ENCODE measurements at places on chromosomes 7 and 10.

- peak; percentile 52 for DNase-seq
These were observed 20.3 kb upstream of the SFRP5 start for GRCh38 chr10:97791824-97792721.

DNA sequence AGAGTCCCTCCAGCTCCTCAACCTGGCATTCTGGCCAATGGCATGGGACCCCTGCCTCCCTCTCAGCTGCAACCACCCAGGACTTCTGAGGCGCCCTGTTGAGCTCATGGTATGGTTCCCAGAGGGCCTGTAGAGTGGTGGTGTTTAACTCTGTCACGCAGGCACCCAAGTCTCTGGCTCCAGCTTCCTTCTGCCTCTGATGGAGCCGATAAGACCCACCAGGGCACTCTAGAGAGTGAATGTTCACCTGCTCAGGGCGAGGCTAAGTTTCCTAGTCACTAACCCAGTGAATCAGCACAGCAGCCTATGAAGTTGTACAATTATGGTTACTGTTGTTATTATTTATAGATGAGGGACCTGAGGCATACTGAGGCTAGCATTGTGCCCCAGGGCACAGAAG lies 120.4 kb downstream of the ZMIZ1 start:
- no peak for DNase-seq

DNA sequence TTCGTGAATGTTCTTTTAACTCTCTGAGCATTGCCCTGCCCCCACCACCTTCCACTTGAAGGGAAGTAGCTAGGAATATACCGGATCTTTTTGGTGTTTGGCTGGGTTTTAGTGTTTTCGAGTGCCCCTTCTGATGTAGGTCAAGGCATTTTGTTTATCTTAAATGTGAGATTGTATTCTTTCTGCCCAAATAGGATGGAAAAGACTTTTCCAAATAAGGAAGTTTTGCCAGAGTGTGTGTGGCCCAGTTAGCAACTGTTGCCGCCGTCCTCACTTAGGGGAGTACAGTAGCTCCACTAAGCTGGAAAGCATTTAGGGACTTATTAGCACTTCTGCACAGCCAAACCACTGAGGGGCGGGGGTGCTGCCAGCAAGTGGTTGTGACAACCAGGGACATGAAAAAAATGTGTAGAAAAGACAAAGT lies 29.8 kb upstream of the VCL start:
- no peak for DNase-seq

DNA sequence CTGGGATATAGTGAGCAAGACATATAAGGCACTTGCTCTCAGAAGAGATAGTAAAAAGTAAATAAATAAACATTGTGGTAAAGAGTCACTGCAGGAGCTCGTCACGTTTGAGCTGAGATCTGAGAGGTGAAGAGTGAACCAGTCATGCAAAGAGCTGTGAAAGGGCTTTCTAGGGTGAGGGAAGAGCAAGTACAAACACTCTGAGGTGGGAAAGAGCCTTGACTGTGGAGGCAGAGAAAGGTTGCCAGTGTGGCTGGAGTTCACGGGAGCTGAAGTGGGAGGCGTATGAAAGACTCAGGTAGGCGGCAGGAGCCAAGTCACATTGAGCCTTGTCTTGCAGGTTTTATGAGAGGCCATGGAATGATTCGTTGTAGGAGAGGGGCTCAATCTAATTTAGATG lies 141.0 kb downstream of the C1GALT1 start:
- DNase-seq = no peak

DNA sequence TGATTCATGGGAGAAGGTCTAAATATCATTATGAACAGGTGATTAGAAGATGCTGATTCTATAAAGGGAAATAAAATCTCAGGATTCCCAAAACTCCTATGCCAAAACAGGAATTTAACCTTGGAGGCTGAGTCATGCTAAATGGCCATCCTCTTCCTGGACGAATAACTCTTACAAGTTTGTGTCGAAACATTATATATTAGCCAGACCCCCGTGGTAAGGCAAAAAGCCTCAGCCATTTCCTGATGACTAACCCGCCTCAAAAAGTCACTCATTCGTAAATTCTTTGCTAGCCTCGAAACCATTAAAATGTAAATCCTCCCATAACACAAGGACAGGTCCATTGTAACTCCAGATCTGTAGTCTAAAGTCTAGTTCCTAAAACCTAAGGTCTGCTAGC lies 32.0 kb downstream of the CUL2 start:
- no peak for DNase-seq

DNA sequence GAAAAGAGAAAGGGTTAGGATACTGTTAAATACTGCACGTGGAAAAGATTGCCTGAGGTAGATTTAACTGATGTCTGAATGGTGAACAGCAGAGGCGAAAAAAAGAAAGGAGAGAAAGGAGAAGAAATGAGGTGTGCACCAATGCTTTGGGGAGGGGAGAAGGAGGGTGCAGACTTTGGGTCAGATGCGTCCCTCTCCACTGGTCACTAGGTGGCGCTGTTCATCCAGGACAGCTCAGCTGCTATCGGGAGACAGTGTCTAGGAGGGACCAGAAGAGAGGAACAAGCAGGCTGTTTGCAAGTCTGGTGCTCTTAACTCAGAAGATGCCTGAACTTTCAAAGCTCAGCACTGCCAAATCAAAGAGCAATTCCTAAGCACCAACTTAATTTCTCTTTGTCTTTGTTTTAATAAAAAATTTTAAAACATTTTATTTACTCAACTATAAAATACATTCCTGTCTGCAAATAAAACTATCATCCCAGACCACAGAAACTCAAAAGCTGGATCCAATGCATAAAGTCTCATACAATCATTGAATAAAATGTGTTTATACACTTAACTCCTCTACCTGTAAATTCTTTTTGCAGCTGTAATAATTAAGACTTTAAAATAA lies 83.9 kb upstream of the PDLIM1 start:
- DNase-seq = no peak

All from activated CD8-positive, alpha-beta memory T cell treated with anti-CD3 and anti-CD28 coated beads for 1 hour (primary cell).